ENCODE measurements at places on chromosomes 2 and 18.

GRCh38 chr2:107721178-107721577, 105.5 kb upstream of the RGPD4 start:
- DNase-seq, result no peak

- no peak for DNase-seq
Observed at GRCh38 chr2:41084321-41084720, 632.4 kb upstream of the SLC8A1 start.

GRCh38 chr2:112154246-112155117, 16.3 kb downstream of the FBLN7 start:
- no peak for DNase-seq

DNA sequence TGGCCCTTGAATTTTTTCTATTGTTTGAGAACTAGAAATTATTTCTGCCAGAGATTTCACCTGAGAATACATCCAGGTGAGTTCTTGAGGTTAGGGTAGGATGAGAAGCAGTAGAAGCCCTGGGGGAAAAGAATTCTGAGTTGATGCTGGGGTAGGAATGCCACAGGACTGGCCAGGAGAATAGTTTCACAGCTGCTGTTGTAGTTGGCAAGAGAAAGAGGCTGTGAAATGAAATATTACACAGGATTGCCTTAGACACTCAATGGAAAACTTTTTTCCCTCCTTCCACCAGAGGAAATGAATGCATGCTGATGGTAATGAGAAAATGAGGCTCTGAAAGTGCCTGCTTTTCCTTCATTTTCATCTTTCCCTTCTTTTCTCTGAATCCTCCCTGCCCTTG, 54.6 kb downstream of the PRKCE start:
- DNase-seq, result no peak

GRCh38 chr2:150041722-150042425, 445.6 kb downstream of the RND3 start:
- DNase-seq, result no peak

DNA sequence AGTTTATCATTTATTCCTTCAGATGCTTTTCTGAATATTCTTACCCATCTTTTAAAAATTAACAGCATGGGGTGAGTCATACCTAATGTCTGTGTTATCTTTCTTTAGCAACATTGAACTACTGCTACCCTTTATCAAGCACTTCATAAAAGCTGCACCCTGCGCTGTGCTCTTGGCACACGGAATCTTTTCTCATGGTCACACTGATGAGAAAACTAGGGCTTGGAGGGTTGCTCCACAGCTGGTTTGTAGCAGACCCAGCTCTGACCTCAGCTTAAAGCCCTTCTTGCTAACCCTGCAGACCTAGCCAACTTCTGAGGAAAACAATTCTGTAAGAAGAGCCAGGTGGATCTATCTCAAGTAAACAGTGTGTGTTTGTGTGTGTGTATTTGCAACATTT, 106.3 kb downstream of the RNF144A start:
- DNase-seq, result no peak
